ENCODE measurements at places on chromosomes 16 and 17. TPM values are rescaled to one million over a fixed set of nuclear protein-coding genes. Genes with fewer than 3 reads are reported as not detected.

Gene C1QTNF1
- 15.7 TPM for total RNA-seq

Gene CDH1
- total RNA-seq: 6.0 TPM

Gene C17orf78
- total RNA-seq: not detected

Gene ACOX1
- total RNA-seq: 44.4 TPM

Gene C16orf89
- total RNA-seq: 0.13 TPM

DNA sequence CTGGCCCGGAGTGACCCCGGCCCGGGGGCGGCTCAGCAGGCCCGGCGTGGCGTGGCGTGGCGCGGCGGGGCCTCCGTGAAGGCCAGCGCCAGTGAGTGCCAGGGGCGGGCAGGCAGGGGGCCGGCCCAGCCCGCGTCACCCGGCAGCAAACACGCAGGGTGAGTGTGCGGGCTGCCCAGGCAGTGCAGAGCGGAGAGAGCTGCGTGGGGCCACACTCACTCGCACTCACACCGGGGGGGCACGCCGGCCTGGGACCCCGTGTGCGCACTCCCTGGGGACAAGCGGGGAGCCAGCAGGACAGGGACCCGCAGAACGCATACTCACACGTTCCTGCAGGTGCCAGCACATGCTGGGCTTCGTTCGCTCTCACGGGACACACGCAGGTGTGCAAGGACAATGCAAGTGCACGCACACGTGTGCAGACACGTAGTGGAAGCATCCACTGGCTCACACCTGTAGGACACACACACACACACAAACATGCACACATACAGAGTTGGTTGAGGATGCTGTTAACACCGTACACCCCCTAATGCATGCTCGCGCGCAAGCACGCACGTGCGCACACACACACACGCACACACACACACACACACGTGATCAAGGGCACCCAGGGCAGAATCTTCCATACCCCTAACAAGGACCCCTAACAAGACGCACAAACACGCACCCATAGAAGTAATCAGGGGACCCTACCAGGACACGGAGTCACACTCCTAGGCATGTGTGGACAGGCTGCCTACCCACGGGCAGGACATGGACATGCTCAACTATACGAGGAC lies 7.7 kb downstream of the USP6 start:
- DNase-seq: no peak

GRCh38 chr16:27792486-27793248 lies 242.7 kb downstream of the KATNIP start:
- no peak for DNase-seq

- DNase-seq: no peak
Observed at GRCh38 chr17:57762452-57763395, 17.6 kb upstream of the CCDC182 start.

DNA sequence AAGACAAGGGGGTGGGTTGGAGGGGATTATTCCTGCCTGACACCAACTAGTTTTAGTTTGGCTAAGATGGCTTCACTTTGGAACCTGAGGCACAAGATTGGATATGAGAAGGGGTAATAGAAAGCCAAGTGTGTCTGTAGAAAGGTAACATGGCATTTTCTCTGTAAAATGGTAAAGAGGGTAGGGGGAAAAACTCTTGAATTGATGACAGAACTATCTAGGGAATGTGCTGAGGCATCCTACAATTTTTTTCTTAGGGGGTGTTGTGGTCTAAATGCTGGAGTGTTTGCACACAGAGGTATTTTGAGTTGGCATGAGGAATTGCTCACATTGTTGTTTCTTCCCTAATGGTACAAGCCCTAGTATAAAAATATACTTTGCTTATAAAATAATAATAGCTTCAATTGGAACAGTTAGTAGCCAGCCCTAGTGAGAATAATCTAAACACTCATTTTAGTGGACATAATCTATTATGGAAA lies 25.8 kb downstream of the YPEL2 start:
- DNase-seq: no peak

DNA sequence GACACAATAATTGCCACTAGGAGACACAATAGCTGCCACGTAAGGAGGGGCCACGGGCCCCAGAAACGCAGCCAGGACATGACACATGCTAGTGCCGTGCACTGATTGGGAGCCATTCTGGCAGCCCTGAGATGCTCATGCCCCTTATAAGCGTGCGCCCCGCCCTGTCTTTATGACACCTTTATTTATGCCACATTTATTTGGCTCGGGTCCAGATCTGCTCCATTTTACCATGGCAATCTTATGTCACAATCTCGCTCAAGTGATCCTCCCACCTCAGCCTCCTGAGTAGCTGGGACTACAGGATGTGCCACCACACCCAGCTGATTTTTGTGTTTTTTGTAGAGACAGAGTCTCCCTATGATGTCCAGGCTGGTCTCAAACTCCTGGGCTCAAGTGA lies 43.8 kb upstream of the NF1 start:
- DNase-seq: no peak

GRCh38 chr17:61309362-61310256 lies 90.0 kb upstream of the TBX2 start:
- no peak for DNase-seq

DNA sequence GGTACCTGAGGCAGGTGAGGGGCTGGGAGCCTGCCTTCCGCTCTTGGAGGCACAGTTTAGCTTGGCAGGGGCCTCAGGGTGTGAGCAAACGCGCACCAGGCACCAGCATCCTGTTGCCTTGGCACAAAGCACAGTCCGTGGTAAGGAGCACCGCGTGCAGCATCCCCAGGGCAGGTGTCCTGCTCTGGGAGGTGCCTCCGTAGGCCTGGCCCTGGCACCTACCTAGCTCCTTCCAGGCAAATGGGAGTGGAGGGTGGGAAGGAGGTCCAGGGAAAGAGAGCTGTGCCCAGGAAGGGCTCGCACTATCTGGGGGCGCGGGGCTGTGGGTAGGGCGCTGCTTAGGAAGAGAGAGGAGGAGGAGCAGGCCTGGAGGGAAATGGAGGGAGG lies 3.1 kb upstream of the GSE1 start:
- no peak for DNase-seq

DNA sequence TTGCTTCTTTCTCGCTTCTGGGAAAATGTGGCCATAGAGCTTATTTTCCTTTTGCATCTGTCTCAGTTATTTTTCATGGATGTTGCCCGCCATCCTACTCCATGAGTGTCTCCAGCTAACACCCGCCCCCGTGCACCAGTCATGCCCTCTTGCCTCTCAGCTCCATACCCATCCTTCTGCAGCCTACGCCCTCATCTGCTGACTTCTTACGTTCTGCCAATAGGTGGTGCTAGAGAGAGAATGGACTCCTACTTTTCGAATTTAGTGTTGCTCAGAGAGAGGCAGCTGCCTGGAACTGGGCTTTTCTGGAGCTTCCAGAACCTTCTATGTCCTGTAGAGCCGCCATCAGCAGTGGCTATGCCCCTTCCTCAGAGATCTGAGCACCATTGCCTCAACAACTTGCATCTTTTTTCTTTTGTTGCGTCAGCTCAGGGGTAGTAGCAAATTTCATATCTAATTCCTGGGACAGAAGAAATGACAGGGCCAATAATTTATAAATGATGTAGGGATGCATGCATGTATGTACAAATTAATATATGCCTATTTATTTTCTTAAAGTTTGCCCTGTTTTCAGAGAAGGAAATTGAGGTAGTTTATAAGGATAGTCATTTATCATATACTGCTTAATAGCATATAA lies 119.7 kb upstream of the MYOCD start:
- DNase-seq: peak; percentile 80

DNA sequence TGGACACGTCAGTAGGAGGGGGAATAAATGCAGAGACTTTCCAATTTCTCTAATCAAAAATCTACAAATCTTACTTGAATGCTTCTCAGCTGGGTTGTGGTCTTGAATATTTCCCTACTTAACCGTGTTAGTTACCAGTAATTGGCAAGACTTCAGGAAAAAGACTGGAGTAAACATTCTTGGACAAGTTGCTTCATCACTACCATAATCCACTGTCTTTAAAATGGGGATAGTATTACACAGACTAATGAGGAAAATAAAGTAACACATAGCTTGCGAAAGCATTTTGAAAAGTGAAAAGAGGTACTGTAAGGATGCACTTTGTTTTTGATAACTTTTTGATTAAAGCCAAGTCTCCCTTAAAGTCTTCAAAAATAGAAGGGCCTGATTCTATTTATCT lies 18.4 kb downstream of the MYH1 start:
- DNase-seq: no peak
